ENCODE measurements at places on chromosomes 3 and 15. TPM values are rescaled to one million over a fixed set of nuclear protein-coding genes. Genes with fewer than 3 reads are reported as not detected.

Gene SLC22A14
- not detected for polyA plus RNA-seq

Gene MAP2K1
- 42.9 TPM for polyA plus RNA-seq

Gene JAGN1
- polyA plus RNA-seq: 60.4 TPM

Gene RBMS3
- 1.3 TPM for polyA plus RNA-seq

Gene HAUS2
- polyA plus RNA-seq: 18.7 TPM

Gene CHL1
- polyA plus RNA-seq: 9.8 TPM

Gene LRRN1
- polyA plus RNA-seq: 1.0 TPM

Gene AGBL1
- polyA plus RNA-seq: not detected

Gene ZNF385D
- polyA plus RNA-seq: not detected

Gene CEP19
- polyA plus RNA-seq: 3.6 TPM

Gene CHRM5
- polyA plus RNA-seq: not detected

Gene LXN
- 13.1 TPM for polyA plus RNA-seq

Gene PLSCR5
- polyA plus RNA-seq: not detected

Gene SPRED1
- polyA plus RNA-seq: 0.27 TPM

Gene MEGF11
- not detected for polyA plus RNA-seq
